ENCODE measurements at places on chromosomes 2 and 18.

DNA sequence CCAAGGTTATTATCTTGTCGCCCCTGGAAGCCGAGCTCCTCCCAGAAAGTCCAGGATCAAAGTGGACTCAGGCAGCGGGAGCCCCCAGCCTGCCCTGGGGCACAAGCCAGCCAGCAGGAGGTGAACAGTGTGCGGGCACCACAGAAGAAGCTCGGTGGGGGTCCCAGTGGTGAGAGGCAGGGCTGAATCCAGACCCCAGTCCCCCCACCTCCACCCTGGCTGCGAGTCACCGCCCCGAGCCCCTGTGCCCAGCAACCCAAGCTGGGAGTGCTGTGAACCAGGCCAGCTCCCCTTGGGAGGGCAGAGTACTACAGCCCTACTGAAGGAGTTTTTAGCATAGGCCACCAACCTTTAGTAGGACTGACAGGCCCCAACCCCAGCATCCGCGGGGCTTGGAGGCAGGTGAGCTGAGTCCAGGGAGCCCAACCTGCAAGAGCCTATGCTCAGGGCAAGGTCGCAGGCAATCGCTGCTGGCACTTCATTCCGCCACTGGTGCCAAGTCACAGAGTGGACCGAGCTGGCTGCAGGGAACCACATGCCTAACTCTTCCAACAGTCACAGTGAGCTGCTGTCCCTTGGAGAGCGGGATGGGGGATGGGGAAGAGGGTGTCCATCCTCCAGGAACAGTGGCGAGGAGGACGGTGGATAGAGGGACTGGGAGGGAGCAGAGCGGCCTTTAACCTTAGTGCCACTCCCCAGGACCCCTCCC lies 3.0 kb downstream of the PIEZO2 start:
- no peak for DNase-seq

GRCh38 chr2:169662744-169663143 lies 31.5 kb downstream of the CFAP210 start:
- DNase-seq: no peak

DNA sequence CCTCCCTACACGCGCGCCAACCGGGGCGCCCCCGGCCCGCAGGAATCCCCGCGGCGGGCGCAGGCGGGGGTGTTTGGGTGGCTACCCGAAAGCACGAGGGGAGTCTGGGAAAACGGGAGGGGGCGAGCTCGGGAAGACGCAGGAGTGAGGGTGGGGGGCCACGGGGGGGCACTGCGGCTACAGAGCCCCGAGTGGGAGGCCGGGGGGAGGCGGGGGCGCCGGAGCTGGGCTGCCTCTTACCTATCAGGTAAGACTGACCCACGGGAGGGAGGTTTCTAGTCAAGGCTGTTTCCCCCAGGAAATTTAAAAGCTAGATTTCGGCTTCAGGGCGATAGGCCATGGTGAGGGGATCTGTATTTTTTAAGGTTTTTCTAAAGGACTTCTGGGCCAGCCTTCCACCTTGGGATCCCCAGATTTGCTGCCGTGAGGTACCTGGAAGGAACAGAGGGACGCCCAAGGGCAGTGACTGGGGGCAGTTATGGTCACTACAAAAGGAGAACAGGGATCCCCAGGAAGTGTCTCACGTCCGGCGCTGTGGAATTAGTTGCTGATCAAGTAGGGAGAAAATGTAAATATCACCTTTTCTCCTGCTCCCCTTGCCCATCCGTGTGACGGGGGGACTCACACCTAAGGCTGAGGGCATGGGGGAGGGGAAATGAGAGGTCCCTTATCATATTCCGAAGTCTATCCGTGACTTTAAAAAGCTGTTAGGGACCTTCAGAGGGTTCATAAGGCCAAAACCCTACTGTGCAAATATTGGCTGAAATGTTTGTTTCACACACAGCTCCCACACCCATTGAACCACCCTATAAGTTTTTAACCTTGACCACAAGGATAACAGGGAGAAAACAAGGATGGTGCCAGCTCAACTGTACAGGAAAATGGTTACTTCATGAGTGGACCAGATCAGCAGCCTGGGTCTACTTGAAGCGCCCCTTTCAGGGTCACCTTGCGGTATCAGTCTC lies 638 bp upstream of the IRS1 start:
- no peak for DNase-seq

DNA sequence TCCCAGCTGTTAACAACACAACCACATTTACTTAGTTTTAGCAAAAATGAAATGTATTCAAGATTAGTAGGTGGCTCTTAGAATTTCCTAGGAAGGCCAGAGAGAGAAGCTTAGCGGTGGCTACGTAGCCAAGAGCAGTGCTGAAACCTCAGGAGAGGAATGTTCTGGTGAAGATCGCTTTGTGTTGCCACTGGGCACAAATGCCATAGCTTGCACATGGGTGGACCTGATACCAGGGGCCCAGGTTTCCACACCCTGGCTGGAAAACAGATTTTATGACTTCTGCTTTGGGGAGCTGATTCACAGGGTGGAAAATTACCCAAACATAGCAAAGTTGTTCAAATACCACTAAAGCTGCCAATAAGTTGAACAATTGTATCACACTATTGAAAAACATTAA lies 43.4 kb downstream of the THUMPD2 start:
- no peak for DNase-seq

- no peak for DNase-seq
These were observed at the start of gene APCDD1 for GRCh38 chr18:10453806-10454680. APCDD1 (plus strand) TSS chr18:10454635; CDS start chr18:10454982, 347 bp downstream.

GRCh38 chr18:13581496-13582177 lies 144.7 kb downstream of the FAM210A start:
- no peak for DNase-seq

- DNase-seq: peak; percentile 65
These were observed 913 bp upstream of the TRABD2A start for GRCh38 chr2:84881581-84882413.

GRCh38 chr2:75287624-75288316 lies 88.5 kb upstream of the TACR1 start:
- no peak for DNase-seq

DNA sequence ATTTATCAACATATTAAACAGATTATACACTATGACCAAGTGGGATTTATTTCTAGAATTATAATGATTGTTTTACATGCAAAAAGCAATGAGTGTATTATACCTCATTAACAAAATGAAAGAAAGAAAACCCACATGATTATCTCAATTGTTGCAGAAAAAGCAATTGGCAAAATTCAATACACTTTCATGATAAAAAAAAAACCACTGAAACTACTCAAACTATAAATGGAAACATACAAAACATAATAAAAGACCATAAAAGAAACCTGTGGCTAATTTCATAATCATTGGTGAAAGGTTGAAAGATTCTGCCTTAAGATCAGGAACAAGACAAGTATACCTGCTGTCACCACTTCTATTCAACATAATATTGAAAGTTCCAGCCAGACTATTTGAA lies 325.9 kb downstream of the AKAIN1 start:
- no peak for DNase-seq

DNA sequence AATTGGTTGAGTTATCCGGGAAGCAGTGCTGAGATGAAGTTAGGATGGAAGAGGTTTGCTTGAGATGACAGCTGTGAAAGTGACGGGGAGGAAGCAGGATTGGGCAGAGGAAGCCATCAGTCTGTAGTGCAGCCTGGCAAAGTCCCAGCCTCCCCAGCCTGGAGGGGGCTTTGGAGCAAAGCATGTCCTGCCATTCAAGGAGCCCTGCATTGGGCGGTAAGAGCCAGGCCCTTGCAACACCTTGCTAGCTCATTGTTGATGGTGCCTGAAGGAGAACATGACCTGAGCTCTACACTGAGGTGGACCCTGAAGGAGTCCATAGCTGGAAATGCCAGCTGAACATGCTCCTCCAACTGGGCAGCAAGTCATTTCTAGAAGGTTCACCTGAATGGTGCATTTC lies 228.9 kb downstream of the ACKR3 start:
- no peak for DNase-seq

GRCh38 chr2:170869036-170869435 lies 52.3 kb downstream of the GAD1 start:
- DNase-seq: peak; percentile 51

DNA sequence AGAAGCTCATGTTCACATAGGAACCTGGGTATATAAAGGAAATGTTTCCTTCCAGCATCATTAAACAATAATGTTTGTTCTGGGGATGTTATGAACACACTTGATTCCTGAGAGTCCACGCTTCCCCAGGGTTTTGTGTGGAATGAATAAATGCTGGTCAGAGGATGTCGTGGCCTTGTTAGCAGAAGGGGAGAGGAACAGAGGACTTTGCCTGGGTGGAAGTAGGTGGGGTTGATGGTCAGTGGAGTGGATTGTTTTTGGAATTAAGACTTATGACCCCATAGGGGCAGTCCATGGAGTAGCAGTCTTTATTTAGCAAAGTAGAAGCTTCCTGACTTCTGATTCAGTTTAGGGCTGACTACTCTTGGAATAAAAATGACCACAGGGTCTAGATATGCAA lies 139.6 kb downstream of the MYO1B start:
- DNase-seq: no peak

- DNase-seq: peak; percentile 99
These were observed 83.2 kb downstream of the DDX1 start for GRCh38 chr2:15674637-15675455.

- no peak for DNase-seq
These were observed 741.7 kb downstream of the PLCL1 start for GRCh38 chr2:198546122-198546521.

GRCh38 chr2:179268277-179268925 lies 3.8 kb upstream of the SESTD1 start:
- peak; percentile 78 for DNase-seq

DNA sequence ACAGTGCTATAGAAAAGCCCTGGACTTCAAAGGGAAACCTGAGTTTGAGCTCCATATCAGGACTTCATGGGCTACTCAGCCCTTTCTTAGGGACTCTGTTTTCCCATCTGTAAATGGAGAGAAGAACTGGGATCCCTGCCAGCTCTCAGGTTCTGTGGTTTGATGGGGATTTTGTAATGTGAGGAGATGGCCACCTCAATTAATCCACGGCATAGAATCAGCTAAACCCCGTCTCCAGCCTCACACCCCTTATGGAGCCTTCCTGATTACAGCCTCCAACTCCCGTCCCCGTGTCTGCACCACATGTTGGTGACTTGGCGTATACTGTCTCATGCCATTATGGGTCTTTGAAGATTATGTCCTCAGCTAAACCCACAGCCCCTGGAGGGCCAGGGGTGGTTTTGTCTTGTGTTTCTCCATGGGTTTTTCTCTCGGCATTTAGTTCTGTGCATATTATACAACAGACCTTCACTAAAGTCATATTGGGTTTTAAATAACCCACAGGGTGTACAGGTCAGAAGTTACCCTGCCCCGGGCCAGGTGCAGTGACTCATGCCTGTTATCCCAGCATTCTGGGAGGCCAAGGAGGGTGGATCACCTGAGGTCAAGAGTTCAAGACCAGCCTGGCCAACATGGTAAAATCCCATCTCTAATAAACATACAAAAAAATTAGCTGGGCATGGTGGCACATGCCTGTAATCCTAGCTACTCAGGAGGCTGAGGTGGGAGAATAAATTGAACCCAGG lies 63.8 kb upstream of the PPP1CB start:
- no peak for DNase-seq

- DNase-seq: no peak
These were observed 24.7 kb downstream of the ASB18 start for GRCh38 chr2:236239276-236240065.

DNA sequence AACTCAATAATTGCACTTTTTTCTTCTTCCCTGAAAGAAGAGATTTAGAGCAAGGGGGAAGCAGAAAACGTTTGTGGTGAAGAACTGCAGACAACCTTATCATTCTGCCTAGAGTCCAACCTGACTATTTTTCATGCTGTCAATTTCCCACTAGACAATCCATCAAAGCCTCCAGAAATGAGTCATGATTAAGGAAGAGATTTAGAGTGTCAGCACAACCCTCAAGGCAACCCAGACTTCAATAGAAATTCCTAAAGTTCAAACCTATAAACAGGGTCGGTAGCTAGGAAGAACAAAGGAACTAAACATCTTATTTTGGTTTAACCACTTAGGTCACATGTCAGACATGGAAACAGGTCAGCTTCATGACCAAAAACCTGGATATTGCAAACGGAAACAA lies 86.9 kb downstream of the SLC25A12 start:
- peak; percentile 30 for DNase-seq

DNA sequence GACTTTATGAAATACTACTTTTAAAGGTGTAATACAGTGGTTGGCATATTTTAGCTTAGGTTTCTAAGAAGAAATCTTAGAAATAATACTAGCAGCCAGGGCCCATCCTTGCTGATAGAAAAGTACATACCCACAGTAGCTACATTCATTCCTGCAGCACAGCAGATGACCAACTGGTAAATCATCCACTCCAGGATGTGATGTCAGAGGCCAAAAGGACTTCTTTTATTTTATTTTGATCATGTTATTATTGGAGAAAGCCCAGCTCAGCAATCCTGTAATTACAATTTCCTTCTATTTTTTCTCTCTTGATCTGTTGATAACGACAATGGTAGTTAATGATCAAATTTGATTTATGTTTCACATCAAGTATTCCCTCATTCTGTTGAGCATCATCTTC lies 18.0 kb upstream of the TTN start:
- peak; percentile 44 for DNase-seq

DNA sequence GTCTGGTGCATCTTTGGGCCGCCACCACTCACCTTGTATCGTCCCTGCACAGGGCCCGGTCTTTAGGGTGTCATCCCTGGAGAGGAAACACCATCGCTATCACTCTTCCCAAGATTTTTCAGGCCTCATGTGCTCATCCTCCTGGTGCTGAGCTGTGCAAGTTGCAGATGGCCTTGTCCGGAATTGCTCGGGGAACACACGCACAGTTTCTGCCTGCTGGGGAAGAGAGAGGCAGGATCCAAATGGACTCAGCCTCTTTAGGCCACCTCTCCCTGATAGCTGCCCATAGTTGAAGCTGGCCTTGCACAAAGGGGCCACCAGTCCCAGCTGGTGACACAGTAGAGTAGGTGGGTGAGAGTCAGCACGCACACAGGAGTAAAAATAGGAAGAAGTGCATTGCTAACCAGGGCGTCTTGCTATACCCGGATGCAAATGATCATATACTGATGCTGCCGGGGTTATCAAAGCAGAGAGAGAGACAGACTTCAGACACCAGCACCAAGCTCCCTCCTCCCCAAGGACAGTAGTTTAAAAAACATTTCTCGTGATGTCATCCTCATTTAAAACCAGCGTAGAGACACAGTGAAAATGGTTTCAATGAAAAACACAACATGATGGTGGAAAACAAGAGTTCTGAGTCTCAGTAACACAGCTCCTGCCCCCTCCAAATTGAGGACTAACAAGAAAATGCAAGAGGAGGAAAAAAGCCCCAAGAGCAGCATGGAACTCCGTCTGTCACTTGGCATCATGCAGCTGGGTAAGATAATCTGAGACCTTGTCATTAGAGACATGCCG lies 147.5 kb upstream of the NCK2 start:
- no peak for DNase-seq

DNA sequence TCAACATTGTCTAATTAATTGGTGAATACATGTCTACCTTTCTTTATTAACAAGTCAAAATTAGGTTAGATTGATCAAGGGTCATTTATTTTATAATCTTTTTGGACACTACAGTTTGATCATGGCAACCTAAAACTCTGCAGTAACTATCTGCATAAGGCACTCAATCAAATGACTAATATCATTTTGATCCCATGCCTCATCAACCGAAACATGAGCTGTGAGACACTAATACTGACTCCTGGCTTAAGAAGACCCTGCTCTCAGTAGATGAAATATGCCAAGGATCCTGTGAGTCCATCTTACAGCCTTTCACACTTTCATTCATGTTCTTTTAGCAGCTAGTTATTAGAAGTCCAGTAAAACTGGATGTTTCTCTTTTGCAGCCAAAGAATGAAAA lies 169.4 kb upstream of the CAVIN2 start:
- DNase-seq: peak; percentile 27

- no peak for DNase-seq
These were observed 67.1 kb downstream of the MALT1 start for GRCh38 chr18:58738322-58738721.

GRCh38 chr2:233999182-233999581 lies 51.3 kb upstream of the SPP2 start:
- no peak for DNase-seq

Data from NCI-H226 (cell line).